ENCODE measurements at places on chromosomes 2 and 18.

- no peak for DNase-seq
Observed at GRCh38 chr2:119013671-119014070, 71.7 kb downstream of the MARCO start.

GRCh38 chr2:222862106-222862908 lies 1.5 kb downstream of the ACSL3 start:
- DNase-seq: no peak

GRCh38 chr2:179428649-179429048 lies 164.0 kb upstream of the SESTD1 start:
- DNase-seq: no peak

DNA sequence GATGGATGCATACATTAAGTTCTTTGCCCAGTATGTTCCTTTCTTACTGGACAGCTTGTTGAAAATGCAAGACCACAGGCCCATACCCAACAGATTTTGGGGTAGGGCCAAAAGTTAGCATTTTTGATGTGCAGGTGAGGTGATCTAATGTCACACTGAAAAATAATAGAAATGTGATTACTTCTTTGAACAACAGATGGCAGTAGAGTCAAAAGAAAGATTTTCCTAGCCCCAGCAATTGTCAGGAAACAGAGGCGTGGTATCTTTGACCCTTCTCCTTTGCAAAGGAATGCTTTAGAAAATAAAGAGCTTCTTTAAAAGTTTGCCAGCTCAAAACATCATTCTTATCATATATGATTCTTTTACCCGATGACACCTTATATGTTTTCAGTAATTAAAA lies 343.6 kb upstream of the SYT4 start:
- peak; percentile 35 for DNase-seq

DNA sequence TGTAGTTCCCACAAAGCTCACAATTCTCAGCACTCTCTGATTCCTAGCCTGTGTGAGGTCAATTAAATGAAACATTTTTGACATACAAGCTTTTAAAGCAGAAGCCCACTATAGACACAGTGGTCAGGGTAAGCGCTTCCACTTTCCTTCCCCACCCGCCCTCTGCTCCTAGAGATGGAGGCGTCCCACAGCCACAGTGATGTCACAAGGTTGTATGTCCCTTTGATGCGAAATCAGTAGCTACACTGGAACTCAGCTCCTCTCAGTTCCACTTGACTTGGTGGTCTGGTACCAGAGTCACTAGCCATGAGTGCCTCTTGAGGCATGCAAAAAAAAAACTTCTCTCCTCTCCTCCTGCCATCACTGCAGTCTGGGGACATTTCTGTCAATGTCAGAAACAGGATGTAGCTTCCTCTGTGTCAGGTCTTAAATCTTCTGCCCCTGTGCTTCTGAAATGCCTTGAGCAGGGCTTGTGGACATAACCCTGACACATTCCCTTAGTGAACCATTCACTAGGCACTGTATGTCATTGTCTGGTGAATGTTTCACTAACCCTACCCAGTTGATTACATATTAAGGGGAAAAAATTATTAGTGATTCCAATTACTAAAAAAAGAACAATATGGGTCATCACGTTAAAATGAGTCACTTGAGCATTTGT lies 7.8 kb downstream of the SULT1C4 start:
- DNase-seq: no peak

GRCh38 chr2:237485304-237485703 lies 1.7 kb upstream of the MLPH start:
- DNase-seq: no peak

DNA sequence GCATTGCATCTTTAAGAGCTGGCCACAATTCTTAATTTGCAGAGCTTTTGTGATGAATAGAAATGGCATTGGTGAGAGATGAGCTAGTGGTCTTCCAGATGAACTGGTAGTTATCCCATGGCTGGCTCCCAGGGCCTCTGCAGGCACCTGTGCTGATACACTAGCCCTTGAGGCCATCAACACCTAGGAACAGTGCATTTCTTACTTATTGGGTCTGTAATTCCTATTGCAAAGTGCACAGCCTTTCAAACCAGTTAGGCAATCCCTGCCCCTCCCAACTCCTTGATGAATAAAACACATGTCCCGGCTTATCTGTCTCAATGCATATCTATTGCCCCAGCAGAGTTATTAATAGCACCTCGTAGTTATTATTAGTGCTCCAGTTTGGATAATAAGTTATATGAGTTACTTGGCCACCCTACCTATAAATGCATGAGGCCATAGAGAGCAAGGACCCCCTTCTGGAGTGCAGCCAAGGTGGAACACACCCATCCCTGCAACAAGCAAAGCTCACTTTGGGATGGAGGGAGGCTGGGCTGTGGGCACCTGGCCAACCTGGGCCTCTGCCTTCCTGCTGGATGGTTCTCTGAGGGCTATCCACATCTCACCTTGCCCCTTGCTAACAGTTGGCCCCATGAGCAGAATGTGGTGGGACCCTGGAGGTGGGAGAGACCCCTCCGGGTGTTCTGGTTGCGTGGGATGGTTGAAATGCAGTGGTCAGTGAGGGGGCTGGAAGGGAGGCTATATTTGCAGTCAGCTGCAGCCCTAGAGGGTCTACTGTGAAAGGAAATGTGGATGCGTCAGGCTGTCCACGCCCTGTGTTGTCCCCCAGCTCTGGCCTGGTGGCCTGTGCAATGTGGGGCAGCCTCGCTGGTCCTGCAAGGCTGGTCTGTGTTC lies 455.9 kb upstream of the HS6ST1 start:
- DNase-seq: no peak

DNA sequence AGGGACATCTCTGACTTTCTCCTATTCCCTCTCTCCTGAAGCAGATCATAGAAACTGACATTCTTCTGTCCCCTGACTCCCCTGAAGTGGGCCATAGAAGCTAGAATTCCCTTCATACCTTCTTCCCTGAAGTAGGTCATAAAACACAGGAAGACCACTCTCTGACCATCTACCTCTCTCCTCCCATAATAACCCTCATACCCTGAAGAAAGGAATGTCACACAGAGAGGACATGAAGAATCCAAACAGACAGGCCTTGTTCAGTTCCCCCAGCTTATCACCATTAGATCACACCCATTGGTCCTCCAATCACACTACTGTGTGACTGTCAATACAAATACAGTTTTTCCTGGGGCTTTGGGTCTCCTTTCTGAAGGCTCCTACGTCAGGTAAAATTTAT lies 347.1 kb downstream of the DLGAP1 start:
- DNase-seq: no peak

DNA sequence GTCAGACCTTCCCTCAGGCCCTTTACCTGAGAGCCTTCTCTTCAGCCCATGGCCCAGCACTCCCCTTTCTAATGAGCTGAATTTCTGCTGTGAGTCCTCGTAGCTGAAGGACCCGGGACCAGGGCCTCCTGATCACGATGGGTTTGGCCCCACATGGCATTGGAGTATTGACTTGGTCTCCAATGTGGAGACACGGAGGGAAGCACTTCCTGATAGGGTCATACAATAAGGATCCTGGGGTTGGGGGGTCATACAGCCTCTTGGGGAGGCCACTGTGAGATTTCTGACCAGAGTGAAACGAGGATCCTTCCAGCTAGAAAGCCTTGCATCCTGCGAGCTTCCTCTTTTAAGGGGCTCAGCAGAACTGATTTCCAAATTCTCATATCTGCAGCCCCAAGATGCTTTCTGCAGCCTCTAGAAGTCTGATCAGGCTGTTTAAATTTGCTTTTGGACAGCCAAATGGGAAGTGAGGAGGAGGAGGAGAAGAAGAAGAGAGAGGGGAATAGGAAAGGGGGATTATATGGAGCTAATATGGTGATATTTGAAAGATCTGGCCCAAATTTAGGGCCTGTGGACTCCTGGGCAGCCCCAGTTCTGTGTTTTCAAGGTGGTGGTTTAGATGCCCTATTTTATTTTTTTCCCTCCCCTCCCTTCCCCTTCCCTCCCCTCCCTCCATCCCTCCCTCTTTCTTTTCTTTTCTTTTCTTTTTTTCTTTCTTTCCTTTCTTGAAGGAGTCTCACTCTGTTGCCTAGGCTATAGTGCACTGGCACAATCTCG lies 38.9 kb downstream of the RHOB start:
- no peak for DNase-seq

DNA sequence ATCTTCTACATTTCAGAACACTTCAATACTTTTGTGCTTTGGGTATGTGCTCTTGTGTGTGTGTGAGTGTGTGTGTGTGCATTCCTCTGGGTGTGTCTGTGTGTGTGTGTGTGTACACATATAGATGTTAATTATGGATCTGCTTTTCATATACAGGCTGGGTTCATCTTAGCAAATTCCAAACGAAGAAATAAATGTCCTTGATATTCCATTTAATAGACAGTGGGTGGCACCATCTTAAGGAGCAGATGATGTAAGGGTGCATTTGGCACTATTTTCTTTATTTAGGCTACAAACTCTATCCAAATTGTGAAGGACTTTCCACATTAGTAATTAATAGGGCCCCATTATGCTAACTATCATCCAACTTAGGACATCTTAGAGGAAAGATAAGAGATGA lies 425.8 kb upstream of the POU3F3 start:
- DNase-seq: no peak

DNA sequence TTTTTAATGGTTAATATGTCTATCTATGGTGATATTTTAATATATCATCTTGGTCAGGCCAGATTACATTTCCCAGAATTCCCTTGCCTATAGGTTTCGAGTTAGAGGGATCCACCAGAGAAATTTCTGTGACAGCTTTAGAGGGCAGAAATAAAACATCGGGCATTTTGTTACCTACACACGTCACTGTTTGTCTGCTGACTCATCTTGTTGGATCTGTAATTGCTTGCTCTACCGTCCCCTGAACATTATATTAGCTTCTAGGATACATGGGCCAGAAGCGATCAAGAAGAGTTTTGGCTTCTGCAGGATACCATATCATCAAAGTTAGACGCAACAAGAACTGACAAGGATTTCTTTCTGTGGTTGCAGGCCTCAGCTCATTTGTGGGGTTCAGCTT lies 795.8 kb upstream of the GCFC2 start:
- DNase-seq: no peak

DNA sequence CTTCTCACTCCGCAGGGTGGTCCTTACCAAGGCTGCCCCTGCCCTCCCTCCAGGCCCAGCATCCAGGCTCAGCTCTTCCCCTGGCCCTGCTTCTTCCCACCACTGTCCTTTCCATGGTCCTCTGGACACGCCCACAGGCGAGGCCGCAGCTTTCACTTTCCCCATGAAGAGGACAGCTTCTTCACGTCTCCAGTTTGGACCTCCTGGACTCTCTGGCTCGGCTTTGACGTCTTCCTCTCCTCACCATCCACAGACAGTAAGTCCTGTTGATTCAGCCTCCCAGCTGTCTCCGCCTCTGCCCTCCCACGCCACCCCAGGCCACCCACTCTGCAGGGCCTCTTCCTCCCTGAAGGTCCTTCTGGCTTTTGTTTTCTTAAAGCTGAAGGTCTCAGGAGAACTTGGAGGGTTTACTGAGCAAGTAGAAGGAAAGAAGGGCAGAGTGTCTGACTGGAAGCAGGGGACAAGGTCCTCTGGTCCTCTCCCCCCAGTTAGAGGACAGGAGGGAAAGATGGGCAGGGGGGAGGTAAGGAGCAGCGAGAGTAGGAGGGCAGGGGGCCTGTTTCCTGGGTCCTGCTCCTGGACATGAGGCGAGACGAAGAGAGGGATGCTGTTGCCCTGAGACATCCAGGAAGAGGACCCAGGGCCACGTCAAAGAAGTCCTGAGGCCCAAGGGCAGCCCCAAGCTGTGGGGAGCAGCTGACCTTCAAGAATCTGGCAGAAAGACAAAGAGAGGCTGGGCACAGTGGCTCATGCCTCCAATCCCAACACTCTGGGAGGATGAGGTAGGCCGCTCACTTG lies 24.7 kb upstream of the NMUR1 start:
- DNase-seq: no peak

DNA sequence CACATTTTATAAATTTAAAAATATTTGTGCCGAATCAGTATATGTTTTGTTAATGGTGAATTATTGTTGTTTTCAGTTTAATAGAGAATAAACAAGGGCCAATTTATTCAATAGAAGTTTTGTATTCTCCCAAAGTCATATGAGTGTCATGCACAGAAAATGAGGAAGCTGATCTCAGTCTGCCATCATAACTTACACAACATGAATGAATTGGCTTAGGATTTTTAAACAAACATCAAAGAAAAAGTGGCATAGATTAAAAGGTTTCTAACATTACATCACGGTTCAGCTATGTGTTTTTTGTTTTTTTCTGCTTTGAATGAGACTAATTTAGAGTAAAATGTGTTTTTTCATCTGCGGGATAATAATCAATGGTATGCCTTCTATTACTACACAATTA lies 123.4 kb upstream of the CTNNA2 start:
- DNase-seq: no peak

- DNase-seq: no peak
Observed at GRCh38 chr18:48355276-48356115, 53.7 kb downstream of the ZBTB7C start.

GRCh38 chr18:12391487-12392165 lies 14.6 kb upstream of the AFG3L2 start:
- peak; percentile 41 for DNase-seq

DNA sequence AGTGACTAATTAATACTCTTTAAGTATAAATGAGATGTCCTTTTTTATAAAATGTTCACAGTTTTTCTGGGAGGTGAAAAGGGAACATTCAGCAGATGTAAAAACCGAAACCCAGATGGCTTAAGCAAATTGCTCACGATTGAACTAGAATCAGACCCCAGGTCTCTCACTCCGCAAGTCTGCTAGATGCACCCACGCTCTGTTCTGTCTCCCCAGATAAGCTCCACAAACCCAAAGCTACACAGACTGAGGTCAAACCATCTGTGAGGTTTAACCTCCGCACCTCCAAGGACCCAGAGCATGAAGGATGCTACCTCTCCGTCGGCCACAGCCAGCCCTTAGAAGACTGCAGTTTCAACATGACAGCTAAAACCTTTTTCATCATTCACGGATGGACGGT lies 3.2 kb downstream of the LIPG start:
- no peak for DNase-seq

- DNase-seq: no peak
Observed at GRCh38 chr2:233455006-233455405, 100.7 kb downstream of the DGKD start.

DNA sequence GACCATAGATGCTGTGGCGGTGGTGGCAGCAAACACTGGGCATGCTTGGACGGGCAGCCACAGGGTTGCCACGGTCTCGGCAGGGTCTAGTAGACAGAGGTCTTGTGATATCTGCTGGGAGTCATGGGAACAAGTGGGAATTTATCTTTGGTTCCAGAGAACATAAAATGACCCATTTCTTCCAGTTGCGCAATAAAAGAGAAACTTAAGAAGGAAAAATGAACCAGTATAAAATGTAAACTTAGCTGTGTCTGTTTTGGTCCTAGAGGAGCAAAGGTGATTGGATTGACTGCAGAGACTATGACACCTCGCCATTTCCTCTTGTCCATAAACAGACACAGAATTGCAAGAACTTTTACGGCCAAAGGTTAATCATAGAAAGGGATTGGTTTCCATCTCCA lies 132.6 kb upstream of the RBBP8 start:
- no peak for DNase-seq

- DNase-seq: no peak
Observed at GRCh38 chr18:46702471-46702870, 45.5 kb upstream of the LOXHD1 start.

- DNase-seq: peak; percentile 54
Observed at GRCh38 chr2:15577071-15577735, 14.5 kb upstream of the DDX1 start.

All from NCI-H774 (cell line).